Epithelial cell of esophagus (primary cell): ENCODE measurements at places on chromosomes 2 and 18.
A peak's percentile ranks its signal among the peaks of the same experiment; 100 is the strongest.

- DNase-seq: no peak
Measured at GRCh38 chr2:48161628-48162027, 255.3 kb upstream of the FBXO11 start.

DNA sequence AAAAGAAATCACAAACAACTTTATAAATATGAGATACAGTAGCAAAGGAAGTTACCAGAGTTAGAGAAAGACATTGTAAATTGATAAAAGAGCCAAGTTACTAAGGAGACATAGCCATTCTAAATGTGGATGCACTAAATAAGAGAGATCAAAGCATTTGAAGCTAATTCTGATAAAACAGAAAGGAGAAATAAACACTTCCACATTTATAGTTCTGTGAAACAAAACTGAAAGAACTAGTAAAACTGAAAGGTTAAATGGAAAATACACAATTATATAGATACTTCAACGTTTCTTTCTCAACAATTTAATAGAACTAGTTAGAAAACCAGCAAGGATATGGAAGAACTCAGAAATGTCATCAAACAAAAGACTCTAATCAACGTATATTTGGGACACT is 309.0 kb upstream of the CDH2 start:
- DNase-seq: no peak

- DNase-seq: no peak
Measured at GRCh38 chr2:120390381-120391055, 44.6 kb downstream of the INHBB start.

- DNase-seq: peak; percentile 43
Measured at GRCh38 chr2:70777450-70777849, 9.4 kb upstream of the ADD2 start.

DNA sequence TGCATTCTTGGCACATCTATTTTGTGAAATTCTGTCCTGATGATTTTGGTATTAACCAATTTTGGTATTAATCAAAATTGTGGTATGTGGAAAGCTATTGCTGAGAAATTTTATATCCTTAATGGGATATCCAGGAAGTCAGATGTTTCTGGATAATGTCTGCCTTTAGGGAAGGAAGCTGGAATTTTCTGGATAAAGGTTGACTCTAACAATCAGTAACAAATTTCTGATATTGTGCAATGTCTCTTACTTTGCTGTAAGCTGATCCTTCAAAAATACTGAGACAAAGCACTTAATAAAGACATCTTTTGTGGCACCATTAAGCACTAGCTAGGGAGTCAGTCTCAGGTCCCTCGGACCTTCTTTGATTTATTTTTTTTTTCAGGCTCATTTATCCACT is 100.8 kb upstream of the UGP2 start:
- DNase-seq: no peak

- no peak for DNase-seq
Measured at GRCh38 chr18:10604182-10604581, 78.4 kb downstream of the NAPG start.

DNA sequence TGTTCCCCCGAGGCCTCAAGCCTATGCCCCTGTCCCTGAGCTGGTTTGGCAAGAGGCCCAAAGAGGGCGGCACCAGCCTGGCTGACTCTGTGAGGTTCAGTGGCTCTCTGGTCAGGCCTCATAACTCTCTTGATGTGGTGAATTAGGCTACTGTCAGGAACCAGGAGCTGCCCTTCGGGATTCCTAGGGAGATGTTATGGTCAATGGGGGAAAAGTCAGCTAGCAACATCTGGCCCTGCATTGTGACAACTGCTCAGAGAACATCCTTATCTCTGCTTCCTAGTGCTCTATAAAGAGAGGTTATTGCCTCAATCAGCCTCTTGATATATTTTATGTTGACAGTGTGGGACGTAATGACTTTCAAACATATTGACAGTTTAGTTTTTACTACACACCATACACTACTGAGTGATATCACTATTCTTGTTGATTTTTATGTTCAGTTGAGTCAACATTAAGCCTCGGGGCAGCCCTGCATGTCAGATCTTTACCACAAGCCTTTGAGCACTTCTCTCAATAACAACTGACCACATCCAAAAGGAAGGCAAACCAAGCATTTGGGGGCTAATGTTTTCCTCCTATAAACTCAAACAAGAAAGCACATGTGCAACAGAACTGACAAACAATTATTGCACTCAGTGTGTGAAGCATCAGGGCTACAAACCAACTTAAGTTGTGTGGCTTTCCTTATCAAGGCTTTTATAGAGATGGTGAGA is 448.3 kb upstream of the SLC14A2 start:
- peak; percentile 64 for DNase-seq

GRCh38 chr2:231464576-231465540 is 574 bp upstream of the NCL start:
- peak; percentile 12 for DNase-seq

- DNase-seq: no peak
Measured at GRCh38 chr2:191087311-191087710, 63.5 kb downstream of the STAT4 start.

DNA sequence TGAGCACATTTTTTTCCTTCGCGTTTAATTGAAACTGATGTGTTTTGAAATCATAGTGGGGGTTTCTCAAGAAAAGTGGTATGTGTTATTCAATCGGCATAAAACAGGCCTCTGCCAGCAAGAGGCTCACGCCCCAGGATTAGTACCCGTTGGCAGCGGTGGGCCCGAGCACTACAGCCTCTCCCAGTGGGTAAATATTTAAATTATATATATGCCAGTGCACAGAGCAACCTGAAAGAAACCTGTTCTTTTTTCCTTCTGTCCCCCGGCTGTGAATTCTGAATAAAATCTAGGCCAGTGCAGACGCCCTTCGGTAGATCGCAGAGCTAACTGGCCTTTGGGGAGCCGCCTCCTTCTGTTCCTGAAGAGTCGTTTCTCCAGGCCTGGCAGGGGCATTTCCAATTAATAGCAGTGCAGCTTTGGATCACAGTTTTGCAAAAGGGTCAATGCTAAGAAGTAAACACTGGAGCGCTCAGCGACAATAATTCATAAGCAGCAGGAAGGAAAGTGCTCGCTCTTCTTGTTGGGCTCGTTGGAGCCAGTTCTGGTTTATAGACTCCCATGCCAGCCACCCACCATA is 202.8 kb upstream of the SALL3 start:
- no peak for DNase-seq

DNA sequence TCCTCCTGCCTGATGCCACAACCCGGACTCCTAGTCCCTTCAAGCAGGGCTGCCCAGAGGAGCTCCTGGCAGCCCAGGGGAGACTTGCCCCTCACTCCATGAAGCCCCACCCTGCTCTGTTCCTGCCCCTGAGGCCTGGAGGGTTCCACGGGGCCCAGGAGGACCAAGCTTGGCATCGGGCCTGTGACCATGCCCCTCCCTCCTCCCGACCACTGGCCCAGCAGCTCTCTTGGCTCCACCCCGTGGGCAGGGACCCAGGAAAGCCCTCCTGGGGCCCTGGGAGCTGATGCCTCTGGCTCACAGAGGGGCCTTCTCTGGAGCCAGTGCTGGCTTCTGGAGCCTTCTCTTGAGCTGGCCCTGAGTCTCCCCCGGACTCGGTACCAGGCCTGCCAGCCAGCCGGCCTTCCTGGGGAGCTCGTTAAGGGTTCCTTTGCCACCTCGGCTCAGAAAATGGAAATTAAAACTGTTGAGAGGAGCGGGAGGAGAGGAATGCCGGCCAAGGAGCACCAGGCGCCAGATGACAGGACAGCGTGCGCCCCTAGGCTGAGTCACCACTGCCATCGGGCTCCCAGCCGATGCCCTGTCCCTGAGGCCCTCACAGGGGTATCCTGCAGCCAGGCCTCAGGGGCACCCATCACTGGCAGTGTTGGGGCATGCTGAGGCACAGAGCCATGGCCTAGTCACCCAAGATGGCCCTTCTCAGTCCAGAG is 40.6 kb upstream of the SNED1 start:
- DNase-seq: no peak

DNA sequence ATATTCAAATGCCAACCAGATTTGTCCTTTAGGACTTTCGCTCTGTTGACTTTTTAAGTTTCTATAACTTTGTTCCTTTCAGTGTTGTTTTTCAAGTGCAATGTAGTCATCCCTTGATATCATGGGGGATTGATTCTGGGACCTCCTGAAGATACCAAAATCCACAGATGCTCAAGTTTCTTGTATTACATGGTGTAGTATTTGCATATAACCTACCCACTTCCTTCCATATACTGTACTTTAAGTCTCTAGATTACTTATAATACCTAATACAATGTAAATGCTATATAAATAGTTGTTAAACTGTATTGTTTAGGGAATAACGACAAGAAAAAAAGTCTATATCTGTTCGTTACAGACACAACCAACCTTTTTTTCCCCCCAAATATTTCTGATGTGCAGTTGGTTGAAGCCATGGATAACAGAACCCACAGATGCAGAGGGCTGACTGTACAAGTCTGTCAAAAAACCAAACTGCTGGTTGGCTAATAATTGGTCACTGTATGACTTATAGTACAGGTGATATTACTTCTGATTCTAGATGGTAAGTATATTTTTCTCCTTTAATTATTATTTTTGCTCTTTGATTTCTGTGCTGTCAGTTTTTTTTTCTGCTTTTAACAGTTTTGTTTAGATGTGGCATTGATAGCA is 201.7 kb upstream of the STON1 start:
- no peak for DNase-seq

DNA sequence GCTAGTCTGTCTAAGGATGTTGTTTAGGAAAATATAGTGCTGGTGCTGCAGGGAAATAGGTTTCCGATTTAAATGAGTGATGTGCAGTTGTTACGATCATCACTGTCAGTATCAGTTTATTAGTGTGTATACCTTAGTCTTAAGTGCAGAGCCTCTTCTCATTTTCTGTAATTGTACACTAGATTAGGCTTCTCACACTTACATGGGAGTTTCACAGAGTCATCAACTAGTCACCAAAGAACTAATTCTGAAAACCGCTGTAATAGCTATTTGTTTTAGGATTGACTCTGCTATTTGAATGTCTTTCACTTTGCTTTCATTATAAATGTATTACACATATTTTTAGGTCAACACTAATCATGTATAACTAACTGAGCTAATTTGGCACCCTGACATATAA is 99.8 kb upstream of the ZEB2 start:
- DNase-seq: no peak

DNA sequence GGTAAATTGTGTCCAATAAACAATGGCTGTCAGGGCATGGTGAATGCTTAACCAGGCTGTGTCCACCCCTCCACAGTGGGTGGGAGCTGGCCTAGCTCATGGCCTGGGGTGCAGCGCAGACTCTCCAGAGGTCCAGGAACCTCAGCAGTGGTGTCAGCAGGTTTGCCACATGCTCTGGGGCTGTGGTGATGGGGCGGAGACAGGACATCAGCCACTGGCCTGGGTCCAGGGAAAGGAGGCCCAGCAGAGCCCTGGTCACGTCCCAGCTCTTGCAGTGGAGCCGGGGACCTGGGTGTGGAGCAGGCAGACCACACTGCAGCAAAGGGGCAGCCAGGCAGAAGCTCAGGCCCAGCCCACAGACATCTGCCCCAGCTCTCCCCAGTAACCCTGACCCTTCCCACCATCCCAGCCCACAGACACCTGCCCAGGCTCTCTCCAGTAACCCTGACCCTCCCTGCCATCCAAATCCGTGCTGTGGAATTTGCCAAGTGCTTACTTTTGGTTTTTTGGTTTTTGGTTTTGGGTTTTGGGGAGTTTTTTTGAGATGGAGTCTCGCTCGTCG is 13.8 kb upstream of the KIF1A start:
- DNase-seq: no peak

DNA sequence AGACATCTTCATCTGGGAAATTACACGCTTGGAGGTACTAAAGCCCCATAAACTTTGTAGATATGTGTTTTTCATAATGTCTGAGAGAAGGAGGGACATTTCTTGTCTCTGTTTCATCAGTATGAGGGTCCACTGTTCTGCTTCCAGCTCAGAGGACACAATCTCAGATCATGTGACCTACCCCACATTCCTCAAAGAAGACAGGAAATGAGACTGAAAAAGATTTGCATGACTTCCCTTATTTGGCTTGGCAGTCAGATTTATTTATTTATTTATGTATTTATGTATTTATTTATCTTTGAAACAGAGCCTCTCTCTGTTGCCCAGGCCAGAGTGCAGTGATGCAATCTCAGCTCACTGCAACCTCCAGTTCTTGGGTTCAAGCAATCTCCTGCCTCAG is 463.7 kb upstream of the RGPD4 start:
- DNase-seq: no peak

DNA sequence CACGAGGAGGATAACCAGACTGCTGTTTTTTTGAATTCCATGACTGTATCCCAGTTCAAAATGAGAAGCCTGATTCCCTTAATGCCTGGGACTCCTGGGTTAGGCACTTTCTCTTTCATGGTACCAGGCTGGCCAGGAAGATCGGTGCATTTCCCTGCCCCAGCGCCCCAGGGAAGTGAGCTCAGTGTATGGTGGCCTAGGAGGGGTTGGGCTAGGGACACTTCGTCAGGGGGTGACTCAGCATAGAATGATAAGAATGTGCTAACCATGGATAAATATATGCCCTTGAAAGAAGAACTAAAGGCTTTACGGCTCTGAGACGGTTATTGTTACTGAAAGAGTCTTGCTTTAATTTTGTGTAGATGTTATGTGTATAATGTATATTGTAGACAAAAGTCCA is 27.5 kb upstream of the FAM237A start:
- DNase-seq: peak; percentile 82

- DNase-seq: no peak
Measured at GRCh38 chr18:49655266-49656072, 93.6 kb downstream of the LIPG start.

DNA sequence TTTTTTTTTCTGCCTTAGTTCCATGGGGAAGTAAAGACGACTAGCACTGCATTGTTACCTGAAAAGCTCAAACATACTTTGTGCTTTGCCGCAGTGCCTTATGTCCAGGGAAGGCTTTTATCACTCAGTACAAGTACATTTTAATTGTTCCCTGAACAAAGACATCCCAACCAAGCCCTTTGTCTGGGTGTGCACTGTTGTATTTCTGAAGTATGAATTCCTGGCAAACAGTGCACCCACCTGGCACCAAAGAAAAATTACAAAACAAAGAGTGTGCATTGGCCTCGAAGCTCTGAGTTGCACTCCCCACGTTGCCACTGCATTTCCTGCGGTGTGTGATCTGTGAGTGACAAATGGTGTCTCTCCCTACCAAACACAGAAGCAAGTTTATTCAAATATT is 858.5 kb upstream of the PIK3C3 start:
- peak; percentile 65 for DNase-seq

- no peak for DNase-seq
Measured at GRCh38 chr2:222127660-222128059, 171.1 kb downstream of the PAX3 start.
